ENCODE measurements at places on chromosomes 7 and 10.

- DNase-seq, result no peak
Observed at GRCh38 chr10:51638211-51638610, 61.2 kb downstream of the CSTF2T start.

DNA sequence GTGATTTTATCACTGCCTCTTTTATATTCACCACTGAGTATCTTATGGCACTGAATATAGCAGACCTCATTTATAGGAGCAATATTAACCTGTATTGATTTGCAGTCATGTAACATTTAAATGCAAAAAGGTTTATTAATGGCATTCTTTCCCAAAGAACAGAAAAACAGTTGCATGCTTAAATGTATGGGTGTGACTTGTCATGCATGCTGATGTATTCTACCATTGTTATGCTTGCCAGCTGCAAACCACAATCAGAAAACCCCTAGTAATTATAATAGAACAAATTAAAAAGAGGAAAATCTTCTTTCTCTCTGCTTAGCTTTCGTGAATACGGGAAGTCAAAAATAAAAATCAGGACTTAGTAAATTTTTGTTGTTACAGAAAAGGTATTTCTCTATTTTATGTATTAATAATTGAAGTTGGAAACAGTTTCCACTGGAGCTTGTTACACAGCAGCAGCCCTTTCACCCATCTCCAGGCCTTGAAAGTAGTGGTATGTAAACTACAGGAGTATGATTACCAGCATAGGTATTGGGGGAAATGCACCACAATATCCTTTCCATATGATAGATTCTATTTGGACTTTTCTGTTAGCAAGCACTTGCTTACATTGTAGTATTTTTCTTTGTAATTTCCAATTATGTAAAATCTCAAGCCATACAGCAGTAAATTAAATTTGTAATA lies 147.4 kb upstream of the TEX47 start:
- DNase-seq, result no peak

GRCh38 chr10:124996127-124996853 lies 54.4 kb downstream of the ZRANB1 start:
- no peak for DNase-seq

DNA sequence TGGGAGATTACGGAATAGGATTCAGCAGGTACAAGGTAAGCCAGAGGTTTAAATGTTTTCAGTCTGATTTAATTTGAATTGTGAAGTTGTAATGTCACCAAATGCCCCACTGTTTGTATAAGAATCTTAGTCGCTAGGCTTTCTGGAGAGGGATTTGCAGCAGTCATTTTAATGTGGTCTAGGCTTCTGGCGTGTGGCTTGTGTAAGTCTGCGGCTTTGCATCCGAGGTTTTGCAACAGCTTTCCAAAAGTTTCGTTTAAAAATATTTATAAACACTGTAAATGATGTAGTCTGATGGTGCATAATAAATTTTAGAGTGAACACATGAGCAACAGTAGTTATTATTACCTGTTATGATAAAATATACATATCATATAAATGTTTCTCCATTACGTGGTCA lies 26.1 kb upstream of the BHLHA15 start:
- no peak for DNase-seq

- DNase-seq, result no peak
Observed at GRCh38 chr7:141281311-141281710, 207.4 kb downstream of the TMEM178B start.

- no peak for DNase-seq
Observed at GRCh38 chr7:12456506-12456905, 52.8 kb upstream of the VWDE start.

- DNase-seq, result no peak
Observed at GRCh38 chr10:97319671-97320479, 804 bp downstream of the FRAT1 start.

DNA sequence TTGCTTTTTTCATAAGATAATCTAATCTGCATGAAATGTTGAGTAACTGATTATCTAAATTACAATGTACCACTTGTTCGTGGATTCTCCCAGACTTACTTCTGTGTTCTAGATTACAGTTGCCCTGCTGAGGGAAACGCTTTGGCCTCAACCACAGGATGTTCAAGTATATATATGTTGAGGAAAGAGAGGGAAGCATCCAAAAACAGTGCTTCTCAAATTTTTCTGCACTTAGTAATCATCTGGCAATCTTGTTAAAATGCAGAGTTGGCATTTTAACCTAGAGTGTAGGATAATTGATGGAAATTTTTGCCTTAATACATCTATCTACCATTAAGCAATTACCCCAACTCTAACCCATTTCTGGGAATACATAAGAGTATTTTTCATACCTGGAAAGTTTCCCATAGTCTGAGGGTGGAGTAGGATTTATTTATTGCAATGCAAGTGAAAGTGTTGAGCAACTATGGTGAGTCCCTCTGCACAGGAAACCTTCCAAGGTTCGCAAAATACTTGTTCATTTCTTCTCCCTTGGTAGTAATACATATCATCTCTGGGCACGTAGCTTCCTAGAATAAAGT lies 59.6 kb upstream of the C1GALT1 start:
- DNase-seq, result peak; percentile 25

DNA sequence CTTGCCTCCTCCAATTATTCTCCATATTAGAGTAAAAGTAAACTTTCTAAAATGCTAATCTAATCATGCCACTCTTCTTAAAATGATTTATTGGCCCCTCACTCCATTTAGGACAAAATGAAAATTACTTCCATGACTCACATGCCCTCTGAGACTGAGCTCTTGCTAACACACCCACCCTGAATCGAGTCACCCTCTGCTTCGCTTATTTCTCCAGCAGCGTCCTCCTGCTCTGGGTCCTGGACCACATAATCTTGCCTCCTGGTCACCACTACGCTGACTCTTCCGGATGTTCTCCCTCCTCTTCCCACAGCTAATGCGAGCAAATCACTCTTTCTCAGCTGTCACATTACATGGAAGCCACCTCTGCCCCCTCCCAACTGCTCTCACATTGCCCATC lies 384.0 kb upstream of the FZD8 start:
- no peak for DNase-seq

- peak; percentile 57 for DNase-seq
Observed at GRCh38 chr7:29588900-29589696, 25.5 kb downstream of the PRR15 start.

GRCh38 chr10:112375721-112376395 lies 1.9 kb downstream of the ACSL5 start:
- DNase-seq, result no peak

- DNase-seq, result no peak
Observed at GRCh38 chr10:1243486-1244234, 187.5 kb downstream of the WDR37 start.

DNA sequence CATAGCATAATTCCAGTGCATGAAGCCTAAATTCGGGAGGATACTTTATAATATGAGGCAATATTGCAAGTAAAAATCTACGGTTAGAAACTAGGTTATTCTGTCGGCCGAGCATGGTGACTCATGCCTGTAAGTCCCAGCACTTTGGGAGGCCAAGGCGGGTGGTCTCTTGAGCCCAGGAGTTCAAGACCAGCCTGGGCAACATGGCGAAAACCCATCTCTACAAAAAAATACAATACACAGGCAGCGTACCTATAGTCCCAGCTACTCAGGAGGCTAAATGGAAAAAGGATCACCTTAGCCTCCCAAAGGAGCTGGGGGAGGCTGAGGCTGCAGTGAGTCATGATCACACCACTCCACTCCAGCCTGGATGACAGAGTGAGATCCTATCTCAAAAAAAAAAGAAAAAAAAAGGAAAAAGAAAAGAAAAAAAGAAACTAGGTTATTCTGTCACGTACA lies 14.2 kb downstream of the SKAP2 start:
- DNase-seq, result no peak

GRCh38 chr10:47020471-47020870 lies 109.2 kb downstream of the PTPN20 start:
- DNase-seq, result no peak

GRCh38 chr7:7178906-7179305 lies 3.4 kb upstream of the C1GALT1 start:
- no peak for DNase-seq

- DNase-seq, result no peak
Observed at GRCh38 chr7:88301924-88302323, 4.8 kb downstream of the STEAP4 start.

DNA sequence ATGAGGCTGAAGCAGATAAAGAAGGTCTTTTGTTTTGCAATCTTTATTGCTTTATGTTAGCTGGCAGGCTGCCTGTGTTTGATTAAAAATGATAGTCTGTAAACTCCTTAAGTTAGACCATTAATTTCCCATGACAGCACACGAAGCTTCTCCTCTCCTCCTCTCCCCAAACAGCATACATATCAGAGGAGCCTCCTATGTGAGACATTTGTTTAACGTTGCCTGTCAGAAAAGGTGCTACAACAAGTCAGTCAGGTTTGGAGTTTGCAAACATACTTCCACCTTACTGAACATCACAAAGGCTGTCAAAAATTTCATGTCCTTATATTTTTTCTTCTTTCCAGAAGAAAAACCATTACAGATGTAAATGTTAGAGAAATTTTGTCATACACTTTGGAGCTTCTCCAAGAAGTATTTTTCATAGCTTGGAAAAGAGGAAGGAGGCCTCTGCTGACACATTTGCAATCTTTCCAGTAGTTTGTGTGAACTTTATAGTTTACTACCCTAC lies 393.1 kb downstream of the EXOC4 start:
- DNase-seq, result no peak

DNA sequence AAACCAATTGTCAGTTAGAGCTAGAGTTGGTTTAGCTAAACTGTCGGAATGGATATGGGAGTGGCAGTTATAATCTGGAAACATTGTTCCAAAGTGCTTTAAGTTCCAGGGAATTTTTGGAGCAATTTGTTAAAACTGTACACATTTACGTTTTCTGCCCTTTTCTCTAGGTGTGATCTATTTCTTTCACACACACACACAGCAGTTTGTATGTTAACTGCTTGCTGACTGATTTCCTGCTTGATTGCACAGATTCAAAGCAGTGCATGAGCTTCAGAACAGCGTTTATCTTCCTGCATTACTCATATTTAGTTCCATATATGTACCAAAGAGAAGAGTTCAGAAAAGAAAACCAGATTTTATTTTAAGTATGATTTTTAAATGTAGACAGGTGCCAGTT lies 57.9 kb downstream of the MGMT start:
- DNase-seq, result no peak

GRCh38 chr7:44978511-44979366 lies at the start of gene MYO1G:
MYO1G (minus strand) TSS chr7:44979015; CDS start chr7:44978961, 54 bp downstream.
- no peak for DNase-seq

DNA sequence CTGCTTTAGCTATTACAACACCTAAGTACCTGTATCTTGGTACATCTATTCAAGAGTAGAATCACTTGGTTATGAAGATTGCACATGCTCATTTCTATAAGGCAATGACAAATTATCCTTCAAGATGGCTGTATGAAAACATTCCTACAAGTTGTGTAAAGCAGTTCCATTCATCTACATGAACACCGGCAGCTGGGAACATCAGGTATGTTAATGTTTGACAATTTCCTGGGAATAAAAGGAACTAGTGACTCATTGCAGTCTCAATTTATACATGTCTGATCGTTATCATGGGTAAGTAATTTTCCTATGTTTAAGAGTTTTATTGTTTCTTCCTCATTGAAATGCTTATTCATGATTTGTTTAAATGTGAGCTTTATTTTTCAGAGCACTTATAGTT lies 203.2 kb upstream of the SEMA3E start:
- no peak for DNase-seq

- no peak for DNase-seq
Observed at GRCh38 chr7:91112902-91113341, 151.3 kb upstream of the FZD1 start.

- DNase-seq, result peak; percentile 98
Observed at GRCh38 chr7:27130540-27131389, at the start of gene HOXA4. HOXA4 (minus strand) TSS chr7:27130757; CDS start chr7:27130733, 24 bp downstream.

DNA sequence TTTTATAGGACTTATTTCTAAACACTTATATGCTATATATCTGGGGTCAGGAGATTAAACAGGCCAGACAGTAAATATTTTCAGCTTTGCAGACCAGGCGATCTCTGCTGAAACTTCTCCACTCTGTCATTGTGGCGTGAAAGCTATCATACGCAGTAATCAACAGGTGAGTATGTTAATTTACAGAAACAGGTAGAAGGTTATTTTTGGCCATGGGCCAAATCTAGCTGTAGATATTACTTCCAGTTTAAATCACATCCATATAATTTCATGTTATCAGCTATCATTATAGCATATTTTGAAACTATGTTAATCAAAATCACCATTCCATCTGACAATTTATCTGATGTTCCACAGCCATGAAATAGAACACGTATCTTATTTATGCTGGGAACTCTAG lies 67.8 kb downstream of the GPR37 start:
- DNase-seq, result no peak

- peak; percentile 38 for DNase-seq
Observed at GRCh38 chr7:7183061-7183837, 905 bp downstream of the C1GALT1 start.

- DNase-seq, result no peak
Observed at GRCh38 chr7:151724920-151725584, 151.9 kb downstream of the PRKAG2 start.

GRCh38 chr10:9166770-9167169 lies 1112.3 kb downstream of the GATA3 start:
- no peak for DNase-seq

DNA sequence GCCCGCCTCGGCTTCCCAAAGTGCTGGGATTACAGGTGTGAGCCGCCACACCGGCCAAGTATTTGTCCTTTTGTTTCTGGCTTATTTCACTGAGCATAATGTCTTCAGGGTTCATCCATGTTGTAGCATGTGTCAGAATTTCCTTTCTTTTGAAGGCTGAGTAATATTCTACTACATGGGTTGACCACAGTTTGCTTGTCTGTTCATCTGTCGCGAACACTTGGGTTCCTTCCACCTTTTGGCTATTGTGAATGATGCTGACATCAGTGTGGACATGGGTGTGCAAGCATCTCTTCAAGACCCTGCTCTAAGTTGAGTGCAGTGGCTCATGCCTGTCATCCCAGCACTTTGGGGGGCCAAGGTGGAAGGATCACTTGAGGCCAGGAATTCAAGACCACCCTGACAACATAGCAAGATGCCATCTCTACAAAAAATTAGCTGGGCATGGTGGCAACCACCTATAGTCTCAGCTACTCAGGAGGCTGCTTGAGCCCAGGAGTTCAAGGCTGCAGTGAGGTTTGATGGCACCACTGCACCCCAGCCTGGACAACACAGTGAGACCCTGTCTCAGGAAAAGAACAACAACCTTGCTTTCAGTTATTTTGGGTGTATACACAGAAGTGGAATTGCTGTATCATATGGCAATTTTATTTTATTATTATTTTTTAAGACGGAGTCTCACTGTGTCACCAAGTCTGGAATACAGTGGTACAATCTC lies 17.0 kb downstream of the CHST12 start:
- no peak for DNase-seq

- no peak for DNase-seq
Observed at GRCh38 chr10:47060993-47061500, 149.8 kb downstream of the PTPN20 start.

GRCh38 chr10:112913661-112914287 lies 36.3 kb upstream of the TCF7L2 start:
- no peak for DNase-seq
